Left renal cortex interstitium (tissue), 4 donors: ENCODE measurements at places on chromosomes 12 and 14. TPM values are rescaled to one million over a fixed set of nuclear protein-coding genes. Genes with fewer than 3 reads are reported as not detected.

Gene TSPAN31
- 98.6 TPM for polyA plus RNA-seq

GRCh38 chr14:97185186-97185585 lies 388.0 kb downstream of the VRK1 start:
- DNase-seq, result no peak

Gene RASSF9
- 16.7 TPM for polyA plus RNA-seq

DNA sequence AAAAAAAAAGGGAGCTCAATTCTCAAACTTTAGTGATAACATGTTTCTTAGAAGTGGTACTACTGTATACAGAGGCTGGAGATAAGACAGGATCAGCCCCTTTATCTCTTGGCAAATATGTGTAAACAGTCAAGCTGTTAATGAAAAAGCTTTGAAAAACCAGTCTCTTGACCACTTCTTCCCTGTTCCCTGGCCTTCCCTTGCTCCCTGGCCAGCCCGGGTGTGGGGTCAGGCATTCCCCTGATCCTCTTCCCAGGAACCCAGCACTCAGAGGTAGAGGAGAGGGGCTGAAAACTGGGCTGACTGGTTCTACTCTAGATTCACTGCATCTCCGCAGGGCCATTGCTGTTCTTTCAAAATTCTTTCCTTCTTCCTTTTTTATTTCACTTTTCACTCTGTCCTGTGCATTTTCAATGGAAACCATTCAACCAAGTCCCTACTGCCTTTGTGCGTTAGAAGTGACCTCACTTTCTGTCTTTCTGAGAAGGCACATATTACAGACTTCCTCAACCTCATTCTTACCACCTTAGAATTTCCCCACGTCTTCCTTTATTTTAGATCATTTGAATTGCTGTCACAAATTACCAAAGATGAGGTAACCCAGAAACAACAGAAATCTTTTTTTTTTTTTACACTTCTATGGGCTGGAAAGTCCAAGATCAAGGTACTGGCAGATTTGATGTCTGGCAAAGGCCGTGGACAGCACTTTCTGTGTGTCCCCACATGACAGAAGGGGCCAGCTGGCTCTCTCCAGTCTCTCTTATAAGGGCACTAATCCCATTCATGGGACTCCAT lies 5.7 kb downstream of the GNG2 start:
- DNase-seq, result no peak

DNA sequence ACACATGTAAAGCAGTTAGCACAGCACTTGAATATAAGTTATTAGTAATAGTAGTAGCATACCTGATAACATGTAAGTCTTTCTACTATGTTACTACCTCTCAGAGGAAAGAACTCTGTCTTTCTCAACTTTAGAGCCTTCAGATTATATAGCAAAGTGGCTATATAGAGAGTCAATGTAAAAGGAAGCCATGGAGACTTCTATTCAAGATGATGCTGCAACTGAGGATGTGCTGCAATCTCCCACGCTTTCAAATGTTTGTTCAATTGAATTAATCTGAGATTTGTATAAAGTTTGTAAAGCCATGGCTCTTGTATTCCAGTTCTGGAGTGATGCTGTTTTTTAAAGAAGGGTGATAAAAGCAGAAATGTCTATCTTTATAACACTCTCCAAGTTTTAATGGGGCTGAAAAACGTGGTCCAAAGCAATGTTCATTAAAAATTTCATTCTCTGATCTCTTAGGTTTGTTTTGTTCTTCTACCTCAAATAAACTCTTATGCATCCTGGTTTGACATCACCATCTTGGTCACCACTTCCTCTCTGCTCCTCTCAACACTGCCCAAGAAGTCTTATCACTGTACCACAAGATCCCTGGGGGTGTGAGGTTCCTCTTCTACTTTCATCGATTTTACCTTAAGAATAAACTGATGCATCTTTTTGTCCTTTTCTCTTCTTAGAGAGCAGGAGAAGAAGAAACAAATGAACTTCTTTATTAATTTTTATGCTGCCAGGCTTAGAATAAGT lies 40.6 kb downstream of the C12orf42 start:
- DNase-seq, result no peak

- no peak for DNase-seq
Measured at GRCh38 chr12:120783197-120783596, 57.6 kb downstream of the ACADS start.

DNA sequence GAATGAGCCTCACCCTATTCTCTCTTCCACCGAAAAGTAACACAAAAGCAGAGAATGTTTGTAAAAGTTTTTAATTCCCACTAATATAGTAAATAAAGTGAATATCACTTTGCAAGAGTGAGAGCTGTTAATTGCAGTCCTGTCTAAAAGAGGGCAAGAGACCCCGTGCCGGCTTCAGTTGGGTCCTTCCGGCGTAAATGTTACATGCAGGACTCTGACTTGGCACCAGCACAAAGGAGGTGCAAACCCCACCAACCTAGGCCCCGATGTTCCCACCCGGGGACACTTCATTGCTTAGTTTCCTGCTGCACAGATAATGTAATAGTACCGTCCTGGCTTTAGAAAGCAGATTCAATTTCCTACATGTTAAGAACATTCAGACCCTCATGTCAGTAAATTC lies 66.0 kb upstream of the DYNC1H1 start:
- DNase-seq, result no peak
